ENCODE measurements at places on chromosomes 7 and 10.

- DNase-seq, result no peak
Observed at GRCh38 chr10:71850021-71850742, 869 bp downstream of the PSAP start.

- DNase-seq, result no peak
Observed at GRCh38 chr7:1105189-1105588, 17.3 kb downstream of the GPER1 start.

DNA sequence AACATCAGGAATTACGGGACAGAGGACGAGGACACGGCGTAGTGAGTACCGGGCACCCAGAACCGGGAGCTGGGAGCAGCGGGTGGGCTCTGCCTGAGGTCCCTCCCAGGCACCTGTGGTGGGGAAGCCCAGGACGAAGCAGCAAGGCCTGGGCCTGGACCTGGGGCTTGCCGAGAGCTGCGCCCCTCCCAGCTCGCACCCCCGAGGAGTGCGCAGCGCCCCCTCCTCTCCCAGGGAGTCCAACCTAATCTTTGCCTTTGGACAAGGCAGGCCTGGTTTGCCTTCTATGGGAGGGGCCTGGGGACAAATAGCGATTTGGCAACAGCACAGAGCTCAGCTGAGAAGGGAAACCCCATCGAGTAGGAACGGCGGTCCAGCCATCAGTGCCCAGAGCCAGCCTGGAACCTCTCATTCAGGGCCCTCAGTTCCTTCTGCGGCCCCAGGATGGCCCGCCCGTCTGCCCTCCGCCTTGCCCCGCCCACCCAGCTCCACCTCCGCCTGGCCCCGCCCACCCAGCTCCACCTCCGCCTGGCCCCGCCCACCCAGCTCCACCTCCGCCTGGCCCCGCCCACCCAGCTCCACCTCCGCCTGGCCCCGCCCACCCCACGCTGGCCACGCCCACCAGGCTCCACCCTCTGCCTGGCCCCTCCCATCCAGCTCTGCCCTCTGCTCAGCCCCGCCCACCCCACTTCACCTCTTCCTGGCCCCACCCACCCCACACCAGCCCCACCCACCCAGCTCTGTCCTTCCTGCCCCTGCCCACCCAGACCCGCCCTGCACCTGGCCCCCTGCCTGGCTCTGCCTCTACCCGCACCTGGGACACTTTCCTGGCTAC, 32.5 kb upstream of the KNDC1 start:
- DNase-seq, result no peak

DNA sequence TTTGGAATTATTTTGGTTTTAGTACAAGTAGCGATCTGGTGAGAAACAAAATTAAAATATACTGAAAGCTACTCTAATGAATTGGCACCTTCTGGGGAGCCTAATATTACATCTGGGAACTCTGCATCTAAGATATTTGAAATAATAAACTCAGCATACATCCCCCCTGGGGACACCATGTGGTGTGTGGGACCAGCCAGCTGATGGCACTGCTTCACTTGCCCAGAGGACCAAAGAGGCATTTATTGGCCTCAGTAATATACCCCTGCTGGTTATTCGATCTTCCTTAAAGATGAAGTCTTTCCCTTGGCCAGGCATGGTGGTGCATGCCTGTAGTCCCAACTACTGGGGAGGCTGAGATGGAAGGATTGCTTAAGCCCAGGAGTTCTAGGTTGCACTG, 195.1 kb upstream of the AUTS2 start:
- DNase-seq, result peak; percentile 48

GRCh38 chr7:17056491-17057142, 174.8 kb upstream of the AGR3 start:
- DNase-seq, result no peak

GRCh38 chr10:26368463-26368862, 69.7 kb upstream of the APBB1IP start:
- no peak for DNase-seq

DNA sequence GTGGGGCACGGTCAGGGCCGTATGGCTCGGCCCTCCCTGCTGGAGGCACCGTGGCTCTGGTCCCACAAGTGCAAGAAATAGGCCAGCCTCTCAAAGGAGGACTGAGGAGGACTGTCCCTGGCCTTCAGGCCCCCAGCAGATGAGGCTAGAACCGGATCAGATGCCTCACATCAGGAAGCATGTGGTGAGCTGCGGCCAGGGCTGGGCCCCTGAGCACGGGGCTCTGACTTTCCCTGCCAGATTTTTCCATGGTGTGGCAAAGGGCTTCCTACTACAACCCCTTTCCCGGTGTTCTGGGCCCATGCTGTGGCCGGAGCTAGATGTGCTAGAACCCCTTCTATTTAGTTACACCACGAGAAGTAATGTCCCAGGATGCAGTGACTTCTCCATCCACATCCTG, 100.4 kb downstream of the TCERG1L start:
- DNase-seq, result no peak

GRCh38 chr10:101567165-101568006, 20.7 kb downstream of the POLL start:
- DNase-seq, result no peak

DNA sequence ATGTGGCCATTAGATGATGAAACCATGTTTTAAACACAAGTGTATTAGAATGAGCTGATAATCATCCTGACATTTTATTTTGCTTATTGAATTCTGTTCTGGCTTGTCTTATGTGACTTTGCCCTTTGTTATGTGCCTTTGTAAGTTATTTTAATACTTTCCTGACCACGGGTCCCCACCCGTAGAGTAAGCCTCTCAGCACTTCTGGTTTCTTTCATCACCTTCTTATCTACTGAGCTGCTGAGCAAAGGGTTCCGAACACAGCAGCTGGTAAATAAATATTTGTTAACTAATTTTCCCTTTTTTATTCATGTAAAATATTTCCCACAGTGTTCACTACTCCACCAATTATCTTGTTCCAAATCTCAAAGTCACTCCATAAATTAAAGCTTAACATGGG, 1115.3 kb downstream of the SORCS3 start:
- DNase-seq, result no peak

All from suppressor macrophage treated with lipopolysaccharide for 1 hour (primary cell).